Right renal cortex interstitium (tissue), 3 donors: ENCODE measurements at places on chromosomes 2 and 18.

- no peak for DNase-seq
Observed at GRCh38 chr2:223501641-223502040, 100.5 kb downstream of the SCG2 start.

- DNase-seq = no peak
Observed at GRCh38 chr2:19933351-19933981, 31.7 kb upstream of the TTC32 start.

- no peak for DNase-seq
Observed at GRCh38 chr2:153268941-153269461, 209.6 kb downstream of the RPRM start.

DNA sequence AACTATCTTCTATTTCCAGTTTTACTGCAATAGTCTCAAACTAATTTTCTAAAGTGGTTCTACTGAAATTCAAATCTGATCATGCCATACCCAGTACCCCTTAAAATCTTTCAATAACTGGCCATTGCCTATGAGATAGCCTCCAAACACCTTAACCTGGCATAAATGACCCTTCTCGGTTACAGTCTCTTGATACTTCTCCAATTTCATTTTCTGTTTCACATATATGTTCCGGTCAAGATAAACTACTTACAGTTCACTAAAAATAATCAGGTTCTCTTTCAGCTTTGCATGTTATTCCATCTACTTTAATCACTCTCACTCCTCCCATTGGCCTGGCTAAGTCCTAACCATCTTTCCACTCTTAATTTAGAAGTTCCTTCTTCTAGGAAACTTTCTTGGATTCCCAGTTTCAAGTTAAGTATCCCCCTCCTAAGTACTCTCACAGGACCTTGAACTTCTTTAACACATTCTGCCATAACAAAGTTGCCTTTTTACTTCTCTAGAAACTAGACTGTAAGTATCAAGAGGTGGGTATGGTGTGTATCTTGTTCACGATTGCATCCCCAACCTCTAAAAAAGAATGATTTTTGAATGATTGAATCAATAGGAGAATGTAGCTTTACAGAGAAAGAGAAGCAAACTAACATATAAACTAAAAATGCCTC lies 110.2 kb upstream of the RBBP8 start:
- no peak for DNase-seq

DNA sequence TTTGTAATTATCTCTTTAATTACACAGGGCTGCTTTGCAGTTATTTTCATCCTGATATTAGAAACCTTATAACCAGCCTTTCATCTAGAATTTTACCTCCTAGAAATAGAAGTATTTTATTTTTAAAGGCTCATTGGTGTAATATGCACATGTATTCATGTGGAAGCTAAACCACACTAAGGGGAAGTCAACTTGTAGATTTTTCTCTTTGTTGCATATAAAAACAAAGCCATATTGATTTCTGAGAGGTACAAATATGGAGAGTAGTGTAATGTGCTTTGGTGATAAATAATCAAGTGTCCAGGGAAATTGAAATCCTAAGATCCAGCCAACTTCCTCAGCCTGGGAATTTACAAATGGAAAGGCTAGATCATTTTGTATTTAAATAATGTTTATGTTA lies 301.2 kb downstream of the LRATD1 start:
- no peak for DNase-seq

DNA sequence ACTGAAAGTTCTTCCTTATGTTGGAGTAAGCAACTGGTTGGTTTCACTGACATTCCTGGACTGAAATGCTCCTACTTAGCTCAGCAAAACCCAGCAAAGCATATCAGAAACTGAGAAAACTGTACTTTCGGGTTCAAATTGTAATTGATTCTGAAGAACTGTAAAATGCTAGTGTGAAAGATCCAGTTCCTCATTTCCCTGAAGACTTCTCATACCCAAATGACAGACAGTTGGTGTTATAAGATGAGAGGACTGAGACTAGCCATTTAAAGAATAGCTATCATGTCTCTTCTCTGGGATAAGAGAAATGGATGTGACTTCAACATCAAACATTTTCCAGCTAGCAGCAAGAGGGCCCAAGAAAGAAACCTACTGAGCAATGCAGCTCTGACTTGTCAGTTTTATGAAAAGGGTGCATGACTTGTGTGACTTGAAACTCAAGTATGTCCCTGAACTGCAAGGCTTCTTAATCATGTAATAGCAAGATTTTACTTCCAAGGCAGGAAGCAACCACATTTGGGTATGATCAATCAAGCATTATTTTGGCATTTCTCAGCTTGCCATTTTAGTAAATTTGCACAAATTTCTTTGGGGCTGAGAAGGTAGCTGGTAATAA lies 420.3 kb upstream of the MMADHC start:
- DNase-seq = no peak

GRCh38 chr2:52639692-52640091 lies 1127.9 kb upstream of the CHAC2 start:
- DNase-seq = no peak

- no peak for DNase-seq
Observed at GRCh38 chr18:68992719-68993482, 195.0 kb downstream of the CCDC102B start.

GRCh38 chr2:72085036-72085435 lies 62.6 kb downstream of the CYP26B1 start:
- no peak for DNase-seq

DNA sequence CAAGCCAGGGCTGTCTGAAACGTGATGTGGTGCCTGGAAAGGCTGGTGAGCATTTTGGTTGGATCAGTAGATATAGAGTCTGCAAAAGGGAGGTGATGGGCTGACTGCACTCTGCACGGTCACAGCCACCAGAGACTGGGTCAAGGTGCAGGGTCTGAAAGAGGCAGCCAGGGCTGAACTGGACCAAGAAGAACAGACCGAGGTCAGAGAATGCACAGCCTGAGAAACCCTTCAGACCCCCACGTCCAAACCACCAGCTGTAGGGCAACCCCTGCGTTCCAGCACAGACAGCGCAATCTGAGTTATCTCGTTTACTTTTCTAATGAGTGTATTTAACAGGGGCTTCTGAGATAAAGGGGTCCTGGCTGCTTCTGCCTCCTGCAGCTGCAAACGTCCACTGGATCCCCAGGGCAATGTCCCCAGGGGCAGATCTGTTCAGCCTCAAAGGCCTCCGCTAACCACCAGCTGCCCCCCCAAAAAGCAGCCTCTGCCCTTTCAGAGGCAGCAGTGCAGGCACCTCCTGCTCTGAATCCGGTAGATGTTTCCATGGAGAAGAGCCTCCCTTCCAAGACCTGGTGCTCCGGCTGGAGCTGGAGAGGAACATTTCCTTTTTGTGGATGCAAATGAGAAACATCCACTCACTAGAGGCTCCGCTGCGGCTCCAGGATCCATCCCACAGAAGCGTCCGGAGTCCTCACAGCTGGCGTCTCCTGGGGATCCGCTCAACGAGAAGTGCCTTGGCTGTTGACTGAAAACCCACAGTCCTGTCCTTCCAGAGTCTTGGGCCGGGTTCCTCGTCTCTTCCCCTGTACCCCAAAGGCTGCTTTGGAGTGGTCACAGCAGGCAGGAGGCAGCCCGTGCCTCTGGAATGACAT lies 970 bp upstream of the KCNG2 start:
- DNase-seq = no peak
